Stimulated activated CD4-positive, alpha-beta T cell treated with anti-CD3 and anti-CD28 coated beads, Interleukin-15, amount 100 ng/mL, for 1 hour (primary cell): ENCODE measurements at places on chromosomes 7 and 10.

GRCh38 chr7:155807789-155808548 lies 4.3 kb downstream of the SHH start:
- DNase-seq, result no peak

DNA sequence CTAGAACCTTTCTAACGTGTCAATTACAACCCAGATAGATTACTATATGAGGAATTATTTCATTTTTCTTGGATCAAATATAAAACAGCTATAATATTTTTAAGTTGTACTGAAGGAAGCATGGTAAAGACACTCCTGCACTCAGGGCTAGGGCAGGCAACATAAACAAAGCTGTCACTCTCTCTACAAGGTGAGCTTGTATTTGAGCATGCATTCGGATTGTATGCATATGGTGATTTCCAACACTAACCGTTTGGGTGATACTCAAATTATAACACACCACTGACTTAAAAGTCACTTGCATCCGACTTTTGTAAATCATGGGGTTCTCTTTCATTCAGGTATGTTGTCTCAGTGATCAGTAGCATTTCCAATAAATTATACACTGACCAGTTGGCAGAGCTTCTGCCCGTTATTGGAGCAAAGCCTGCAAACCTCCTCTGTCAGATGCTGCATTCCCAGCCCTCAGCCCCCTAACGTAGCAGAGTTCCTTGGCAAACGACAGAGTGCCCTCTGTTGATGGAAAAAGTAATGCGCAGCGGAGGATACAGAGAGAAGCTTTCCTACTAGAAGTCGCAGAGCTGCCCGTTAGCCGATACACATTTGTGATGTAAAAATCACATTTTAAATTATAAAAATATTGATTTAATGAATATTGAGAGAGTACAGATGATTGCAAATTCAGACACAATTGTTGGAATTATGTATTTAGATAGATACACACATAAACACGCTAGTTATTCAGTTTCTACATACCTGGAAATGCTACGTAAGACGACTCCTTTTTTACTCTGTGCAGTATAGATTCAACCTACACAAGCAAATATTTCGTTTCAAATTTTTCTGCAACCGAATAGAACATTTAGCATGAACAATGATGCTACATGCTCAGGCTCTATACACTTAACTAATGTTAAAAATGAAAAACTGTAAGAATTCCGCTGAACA lies 173.9 kb upstream of the SP4 start:
- no peak for DNase-seq

- no peak for DNase-seq
Measured at GRCh38 chr10:62376071-62377025, 2.2 kb downstream of the ZNF365 start.

DNA sequence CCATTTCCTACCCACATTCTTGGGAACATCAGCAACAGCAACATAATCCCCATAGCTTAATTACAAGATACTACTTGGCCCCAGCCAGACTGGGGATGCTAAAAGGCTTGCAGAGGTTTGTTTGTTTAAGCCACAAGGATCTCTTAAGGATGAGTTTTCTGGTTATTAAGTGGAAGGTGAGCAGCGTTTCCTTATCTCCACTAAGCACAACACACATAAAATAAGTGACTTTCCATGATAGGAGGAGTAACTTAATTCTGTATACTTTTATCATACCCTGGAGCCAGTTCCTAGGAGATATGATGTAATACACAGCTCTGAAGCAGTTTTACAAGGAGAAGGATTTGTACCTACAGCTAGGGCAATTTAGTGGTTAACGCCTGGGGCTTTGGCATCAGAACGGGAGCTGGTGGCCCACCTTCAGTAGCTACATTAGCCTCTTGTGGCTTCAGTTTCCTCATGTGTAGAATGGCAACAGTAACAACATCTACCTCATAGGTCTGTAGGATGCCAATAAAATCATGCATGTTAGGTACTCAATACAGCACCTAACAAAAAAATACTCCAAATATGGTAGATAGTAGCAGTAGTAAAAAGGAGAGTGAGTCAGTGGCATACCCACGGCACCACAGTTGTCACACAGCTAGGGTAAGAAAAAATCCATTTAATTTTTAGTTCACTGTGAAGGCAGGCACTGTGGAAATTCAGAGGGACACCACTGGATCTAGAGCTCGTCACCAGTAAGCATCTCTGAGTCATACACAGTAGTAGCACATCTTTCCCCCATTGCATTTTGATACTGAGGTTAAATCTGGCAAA lies 55.2 kb downstream of the DOCK4 start:
- DNase-seq, result no peak

DNA sequence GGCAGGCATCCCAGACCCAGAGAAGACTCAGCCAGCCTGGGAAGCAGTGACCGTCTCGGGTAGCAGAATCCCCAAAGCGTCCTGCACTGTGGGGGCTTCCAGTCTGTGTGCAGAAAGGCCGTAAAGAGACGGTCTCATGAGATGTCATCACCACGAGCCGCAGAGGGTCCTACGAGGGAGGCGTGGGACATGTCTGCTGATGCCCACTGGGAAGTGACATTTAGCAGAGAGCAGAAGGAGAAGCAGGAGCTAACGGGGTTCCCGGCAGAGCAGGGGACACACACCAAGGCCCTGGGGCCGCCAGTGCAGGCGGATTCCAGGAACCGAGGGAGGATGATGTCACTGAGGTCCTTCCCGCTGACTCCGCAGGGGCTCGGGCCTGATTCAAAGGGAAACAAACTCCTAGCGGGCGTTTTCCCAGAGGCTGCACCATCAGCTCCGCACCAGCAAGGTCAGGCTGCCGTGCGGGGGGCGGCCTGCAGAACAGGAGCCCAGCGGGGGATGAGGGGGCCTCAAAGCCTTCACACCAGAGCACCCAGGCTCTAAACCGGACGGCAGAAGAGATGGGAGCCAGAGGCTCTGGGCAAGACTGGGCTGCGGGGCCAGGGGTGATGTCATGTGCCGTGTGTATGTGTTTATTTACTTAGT lies 85.4 kb upstream of the PDGFA start:
- no peak for DNase-seq

DNA sequence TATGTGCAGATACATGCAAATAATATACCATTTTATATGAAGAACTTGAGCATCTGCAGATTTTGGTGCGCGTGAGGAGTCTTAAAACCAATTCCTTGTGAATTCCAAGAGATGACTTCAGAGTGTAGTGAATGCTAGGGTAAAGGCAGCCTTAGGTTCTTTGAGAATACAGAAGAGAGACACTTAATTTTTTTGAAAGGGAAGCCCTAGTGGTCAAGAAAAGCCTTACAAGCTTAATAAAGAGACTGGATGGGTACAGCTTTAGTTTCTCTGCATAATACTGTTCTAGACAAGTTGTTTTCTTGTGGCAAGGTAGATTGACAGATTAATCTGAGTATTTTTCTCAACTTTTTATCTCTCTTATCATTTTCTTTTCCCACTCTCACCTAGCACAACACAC lies 636.5 kb downstream of the DNAJB9 start:
- no peak for DNase-seq

- DNase-seq, result no peak
Measured at GRCh38 chr7:126689037-126689436, 563.7 kb downstream of the GRM8 start.

DNA sequence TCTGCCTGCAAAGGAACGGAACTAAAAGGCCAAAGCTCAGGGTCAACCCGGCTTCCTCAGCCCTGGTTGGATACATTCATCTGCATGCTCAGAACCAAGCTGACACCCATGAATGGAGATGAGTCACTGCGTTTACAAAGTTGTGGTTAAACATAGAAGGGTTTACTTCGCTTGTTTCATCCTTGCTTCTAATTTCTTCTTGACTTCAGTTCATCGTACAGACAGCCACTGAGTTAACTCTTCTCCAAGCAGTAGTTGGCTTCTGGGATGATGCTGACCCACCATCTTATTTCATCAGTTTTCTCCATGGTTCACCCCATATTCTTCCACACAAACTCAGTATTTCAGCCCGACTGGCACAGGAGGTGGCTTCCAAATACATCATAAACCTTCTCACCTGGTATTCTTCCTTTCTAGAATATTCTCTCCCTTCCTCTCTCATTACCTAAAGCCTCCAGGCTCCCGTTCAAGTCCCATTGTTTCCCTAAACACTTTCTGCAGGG lies 166.3 kb upstream of the RNF32 start:
- DNase-seq, result no peak

- DNase-seq, result no peak
Measured at GRCh38 chr10:90420637-90421318, 437.1 kb downstream of the HTR7 start.

DNA sequence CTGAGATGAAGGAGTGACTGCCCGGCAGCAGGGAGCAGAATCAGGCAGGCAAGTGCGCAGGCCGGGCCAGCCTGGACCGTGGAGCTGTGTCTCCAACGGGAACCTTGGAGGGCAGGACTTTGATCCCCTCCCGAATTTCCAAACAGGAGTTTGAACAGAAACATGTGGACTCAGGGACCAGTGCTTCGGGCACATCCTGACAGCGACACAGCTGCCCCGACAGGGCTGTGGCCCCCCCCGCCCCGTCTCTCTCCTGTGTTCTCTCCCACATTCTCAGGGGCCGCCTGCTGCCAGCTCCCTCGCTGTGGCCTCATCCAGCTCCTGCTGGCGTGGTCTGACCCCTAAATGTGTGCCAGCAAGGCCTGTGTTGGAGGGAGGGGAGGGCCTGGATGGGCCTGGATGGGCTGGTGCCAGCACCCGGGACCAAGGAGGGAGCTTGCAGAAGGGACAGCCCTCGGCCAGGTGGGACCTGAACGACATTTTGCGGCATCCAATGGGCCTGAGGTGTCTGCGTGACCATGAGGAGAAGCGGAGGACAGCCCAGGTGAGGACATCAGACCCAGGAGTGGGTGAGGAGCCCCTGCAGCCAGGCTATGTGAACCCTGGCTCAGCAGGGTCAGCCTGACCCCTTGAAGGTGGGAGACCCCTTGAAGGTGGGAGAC lies 222.9 kb downstream of the DNAJB6 start:
- no peak for DNase-seq

DNA sequence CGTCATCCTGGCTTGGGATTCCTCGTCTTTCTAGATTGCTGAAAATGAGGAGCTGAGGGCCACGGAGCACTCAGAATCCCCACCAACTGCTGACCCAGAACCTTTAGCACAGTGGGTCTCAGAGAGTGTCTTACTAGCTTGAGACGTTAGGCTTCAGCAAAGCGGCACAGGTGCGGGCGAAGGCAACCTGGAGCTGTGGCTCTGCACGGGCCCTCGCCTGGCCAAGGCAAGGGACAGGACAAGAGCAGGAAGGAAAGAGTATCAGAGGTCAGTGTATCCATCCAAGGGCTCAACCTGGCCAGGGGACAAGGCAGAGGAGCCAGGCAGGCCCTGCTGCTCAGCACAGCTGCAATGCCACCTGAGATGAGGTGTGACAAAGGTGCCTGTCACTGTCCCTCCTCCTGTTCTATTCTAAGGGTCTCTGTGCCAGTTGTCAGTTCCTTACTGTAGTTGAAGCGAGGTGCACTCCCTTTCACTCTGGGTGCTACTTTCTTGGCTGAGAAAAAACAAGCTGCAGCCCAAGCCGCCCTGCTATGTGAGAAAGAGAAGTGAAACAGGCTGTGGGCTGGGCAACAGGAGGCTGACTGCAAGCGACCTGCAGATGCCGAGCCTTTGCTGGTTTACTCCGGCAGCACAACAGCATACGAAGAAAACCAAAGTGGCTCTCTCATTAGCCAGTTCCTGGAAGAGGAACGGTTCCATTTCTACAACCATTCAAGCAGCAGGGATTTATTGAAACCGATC lies 33.3 kb upstream of the KDM7A start:
- DNase-seq, result no peak

DNA sequence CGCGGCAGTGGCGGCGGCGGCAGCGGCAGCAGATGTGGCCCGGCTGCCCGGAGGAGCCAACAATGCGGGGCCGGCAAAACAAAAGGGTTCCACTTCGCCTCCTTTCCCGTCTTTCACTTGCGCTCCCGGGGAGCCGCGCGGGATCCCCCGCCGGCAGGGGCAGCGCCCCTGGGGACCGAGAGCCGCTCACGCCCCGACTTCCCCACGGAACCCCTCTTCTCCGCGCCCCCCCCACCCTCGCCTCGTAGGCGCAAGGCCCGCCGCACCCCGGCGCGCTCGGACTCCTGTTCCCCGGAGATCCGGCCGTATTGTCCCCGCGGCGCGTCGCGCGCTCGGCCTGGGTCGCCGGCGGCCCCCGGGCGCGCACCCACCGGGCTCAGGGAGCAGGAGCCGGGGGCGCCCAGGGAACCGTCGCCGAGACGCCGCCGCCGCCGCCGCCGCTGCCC lies 854 bp downstream of the CTBP2 start:
- DNase-seq, result no peak

GRCh38 chr10:93495654-93496321 lies 624 bp upstream of the CEP55 start:
- DNase-seq, result no peak

DNA sequence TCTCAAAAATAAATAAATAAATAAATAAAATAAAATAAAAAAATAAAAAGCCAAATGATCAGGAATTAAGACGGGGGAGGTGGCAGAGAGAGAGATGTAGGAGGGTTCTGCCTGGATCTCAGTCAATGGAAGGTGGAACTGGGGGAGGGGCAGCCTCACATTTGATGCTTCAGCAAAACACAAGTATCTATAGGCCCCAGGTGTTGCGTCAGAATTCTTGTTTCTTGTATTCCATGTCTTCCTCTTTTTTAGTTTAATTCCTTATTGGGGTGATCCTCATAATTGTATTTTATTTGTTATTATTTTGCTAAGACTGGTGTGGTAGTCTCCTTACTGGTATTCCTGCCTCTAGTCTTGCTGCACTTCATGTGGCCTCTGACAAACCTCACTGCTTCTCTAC lies 41.4 kb upstream of the SMARCD3 start:
- DNase-seq, result no peak

DNA sequence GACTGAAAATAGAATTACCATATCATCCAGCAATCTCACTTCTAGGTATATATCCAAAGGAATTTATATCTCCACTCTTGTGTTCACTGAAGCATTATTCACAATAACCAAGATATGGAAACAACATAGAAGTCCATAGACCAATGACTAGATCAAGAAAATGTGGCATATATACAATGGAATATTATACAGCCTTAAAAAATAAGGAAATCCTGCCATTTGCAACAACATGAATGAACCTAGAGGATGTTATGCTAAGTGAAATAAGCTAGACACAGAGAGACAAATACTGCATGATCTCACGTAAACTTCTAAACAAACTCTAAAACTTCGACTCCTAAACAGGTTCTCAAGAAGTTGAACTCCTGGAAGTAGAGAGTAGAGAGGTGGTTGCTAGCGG lies 254.5 kb downstream of the SKIDA1 start:
- no peak for DNase-seq

DNA sequence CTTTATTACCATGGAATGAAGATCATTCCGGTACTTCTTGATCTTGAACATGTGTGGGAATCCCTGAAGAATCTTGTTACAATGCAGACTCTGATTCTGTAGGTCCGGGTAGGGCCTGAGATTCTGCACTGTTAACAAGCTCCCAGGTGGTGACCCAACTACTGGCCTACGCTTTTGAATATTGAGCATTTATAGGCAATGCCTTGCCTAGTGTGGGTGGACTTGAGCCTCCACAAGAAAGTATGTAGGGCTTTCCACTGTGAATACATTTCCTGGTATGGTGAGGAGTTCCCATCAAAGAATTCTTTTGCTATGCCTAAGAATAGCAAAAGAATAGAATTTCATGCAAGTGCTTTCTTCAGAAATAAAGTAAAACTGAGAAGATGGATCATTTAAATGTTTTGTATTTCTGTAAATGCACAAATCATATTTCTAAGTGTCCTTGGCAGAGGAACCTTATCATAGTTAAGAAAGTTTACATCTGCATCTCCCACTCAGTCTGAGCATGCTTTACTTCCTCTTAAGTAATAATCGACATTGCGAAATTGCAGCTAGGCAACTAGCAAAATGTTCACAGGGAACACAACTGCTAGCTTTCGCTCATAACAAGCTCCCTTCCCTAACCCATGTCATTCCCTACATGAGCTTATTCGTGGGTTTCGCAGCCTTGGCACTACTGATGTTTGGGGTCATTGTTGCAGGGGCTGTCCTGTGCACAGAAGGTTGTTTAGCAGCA lies 71.4 kb downstream of the AHR start:
- no peak for DNase-seq
